ENCODE measurements at places on chromosomes 3 and 15.
A peak's percentile ranks its signal among the peaks of the same experiment; 100 is the strongest.

GRCh38 chr15:42387603-42388002 is 28.3 kb downstream of the CAPN3 start:
- no peak for DNase-seq

DNA sequence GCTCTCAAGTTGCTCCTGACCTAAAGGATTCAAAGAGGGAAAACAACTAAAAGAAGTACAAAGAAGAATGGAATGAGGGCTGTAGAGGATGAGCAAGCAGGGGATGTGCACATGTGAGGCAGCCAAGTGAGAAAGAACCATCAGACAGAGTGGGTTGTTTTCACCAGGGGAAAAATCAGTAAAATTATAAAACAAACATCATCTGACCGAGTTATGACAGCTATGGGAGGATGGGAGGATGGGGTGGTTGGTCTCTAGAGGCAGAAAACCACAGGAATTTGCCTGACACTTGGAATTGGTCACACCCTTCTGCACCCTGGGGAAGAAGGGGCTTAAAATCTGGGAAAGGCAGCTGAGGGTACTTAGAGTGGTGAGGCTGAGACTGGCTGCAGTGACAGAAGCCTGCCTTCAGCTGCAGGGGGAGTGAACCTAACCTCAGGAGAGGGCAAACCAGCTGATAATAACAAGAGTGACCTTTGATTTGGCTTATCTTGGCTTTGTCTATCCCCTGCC is 10.1 kb downstream of the ARHGAP31 start:
- DNase-seq = no peak

DNA sequence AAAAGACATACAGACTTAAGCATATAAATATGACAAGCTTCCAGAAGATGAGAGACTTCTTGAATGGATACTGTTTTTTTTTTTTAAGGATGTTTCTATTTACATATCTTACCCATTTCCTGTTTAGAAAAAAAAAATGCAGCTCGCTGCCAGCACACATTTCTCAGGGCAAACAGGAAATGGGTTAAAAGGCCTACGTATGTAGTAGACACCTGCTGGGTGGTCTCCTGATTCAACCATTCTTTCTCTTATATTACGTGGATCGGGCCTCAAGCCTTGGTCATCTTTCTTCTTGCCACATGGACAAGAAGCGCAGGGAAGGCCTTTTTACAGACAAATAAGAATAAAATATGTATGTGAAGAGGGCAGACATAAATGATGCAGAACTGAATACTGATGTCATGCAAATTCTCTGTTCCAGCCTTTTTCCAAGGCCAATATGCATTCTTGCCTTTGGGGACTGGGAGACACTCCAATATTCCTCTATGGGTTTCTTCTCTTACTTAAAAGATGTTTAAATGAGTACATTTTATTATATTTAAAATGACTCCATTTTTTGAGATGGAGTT is 35.0 kb upstream of the TJP1 start:
- no peak for DNase-seq

DNA sequence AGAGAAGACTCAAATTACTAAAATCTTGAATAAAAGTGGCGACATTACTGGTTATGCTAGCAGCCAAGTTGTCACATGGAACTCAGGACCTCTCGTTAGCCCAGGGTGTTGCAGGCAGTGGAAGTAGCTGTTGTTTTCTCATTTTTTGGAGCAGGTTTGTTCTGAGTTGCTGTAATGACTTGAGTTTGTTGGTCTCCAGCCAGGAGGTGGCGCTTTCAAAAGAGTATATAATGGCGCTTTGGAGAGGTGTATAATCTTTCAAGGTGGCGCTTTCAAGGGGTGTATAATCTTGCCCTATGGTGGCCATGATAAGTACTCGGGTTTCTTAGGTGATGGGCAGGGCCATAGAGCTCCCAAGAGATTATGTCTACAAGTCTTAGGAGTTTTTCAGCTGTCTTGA is 632.7 kb downstream of the NTRK3 start:
- DNase-seq = no peak

DNA sequence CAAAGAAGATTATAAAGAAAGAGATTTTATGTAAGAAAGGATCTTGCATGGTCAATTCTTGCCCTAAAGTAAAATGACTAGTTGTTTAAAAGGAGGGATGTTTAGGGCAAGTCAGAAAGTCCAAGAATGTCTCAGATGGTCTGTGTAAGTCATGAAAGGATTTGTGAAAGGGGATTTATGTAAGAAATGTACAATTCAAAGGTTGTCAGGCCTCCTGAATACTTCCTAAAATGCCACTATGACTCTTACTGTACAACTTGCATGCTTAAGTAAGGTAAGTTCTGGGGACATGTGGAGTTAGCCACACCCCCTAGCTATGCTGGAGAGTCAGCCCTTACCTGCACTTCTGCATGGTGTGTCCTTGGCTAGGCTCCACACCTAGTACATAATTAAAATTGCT is 328.9 kb upstream of the TGFBR2 start:
- DNase-seq = no peak

DNA sequence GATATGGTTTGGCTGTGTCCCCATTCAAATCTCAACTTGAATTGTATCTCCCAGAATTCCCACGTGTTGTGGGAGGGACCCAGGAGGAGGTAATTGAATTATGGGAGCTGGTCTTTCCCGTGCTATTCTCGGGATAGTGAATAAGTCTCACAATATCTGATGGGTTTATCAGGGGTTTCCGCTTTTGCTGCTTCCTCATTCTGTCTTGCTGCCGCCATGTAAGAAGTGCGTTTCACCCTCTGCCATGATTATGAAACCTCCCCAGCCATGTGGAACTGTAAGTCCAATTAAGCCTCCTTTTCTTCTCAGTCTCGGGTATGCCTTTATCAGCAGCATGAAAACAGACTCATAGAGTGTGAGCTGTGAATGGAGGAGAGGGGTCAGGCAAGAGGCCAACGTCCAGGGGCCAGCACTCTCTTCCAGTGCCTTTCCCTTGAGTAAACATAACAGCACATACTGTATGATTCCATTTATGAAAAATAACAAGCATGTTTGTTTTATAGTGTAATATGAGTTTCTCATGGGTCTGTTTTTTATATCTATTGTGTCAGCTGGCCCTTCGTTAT is 16.3 kb upstream of the LCTL start:
- DNase-seq = no peak

GRCh38 chr3:152173627-152174026 is 95.1 kb upstream of the MBNL1 start:
- no peak for DNase-seq

- no peak for DNase-seq
These were observed 111.1 kb downstream of the KLF13 start for GRCh38 chr15:31437686-31438085.

DNA sequence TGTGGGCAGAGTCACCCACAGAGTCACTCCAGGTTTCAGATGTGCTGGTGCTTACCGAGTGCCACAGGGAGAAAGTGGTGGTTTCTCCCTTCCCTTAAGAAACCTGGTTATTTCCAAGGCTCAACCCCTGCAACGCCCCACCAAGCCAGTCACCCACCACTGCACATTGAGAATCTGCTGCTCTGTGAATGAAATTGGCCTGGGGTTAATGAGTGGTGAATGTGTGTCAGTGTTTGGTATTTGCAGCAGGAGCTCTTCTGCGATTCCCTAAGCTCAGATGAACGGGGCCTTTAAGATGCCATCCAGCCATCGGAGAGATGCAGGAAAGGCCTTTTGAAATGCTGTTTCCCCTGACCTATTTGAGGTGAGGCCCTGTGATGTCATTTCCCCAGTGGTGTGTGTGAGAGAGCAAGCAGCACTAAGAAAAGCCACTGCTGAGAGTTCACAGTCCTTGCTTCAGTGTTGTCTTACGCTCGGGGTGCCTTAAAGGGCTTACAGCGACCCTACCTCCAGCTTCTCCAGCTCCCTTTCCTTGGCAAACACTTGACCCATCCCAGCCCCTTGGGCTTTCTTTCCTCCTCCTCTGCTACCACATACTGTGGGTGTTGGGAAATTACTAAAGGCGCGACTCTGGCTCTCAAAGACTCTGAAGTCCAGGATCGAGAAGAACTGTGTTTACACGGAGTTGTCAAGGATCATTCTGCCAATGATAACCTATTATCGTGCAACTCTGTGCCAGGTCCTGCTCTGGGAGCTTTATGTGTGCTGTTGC is 68.9 kb downstream of the SMAD3 start:
- DNase-seq = peak; percentile 27

DNA sequence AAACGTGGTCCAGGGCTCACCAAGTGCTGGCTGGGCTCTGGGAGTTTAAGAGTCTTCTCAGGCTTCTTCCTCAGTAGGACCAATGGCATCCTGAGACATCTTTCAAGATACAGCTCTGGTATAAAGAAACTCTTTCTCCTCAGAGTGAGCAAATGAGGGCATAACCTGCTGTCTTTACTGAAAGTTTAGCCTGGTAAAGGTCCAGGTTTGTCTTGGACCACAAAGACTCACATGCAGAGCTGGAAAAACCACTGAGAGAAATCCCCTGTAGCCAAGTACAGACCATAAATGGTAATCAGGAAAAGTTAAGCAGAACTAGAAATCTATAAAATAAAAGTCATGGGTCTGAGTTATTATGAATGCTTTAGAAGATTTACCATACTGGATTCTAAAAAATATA is 23.1 kb downstream of the CD47 start:
- no peak for DNase-seq

GRCh38 chr3:15324379-15324808 is 8.0 kb downstream of the SH3BP5 start:
- DNase-seq = no peak

DNA sequence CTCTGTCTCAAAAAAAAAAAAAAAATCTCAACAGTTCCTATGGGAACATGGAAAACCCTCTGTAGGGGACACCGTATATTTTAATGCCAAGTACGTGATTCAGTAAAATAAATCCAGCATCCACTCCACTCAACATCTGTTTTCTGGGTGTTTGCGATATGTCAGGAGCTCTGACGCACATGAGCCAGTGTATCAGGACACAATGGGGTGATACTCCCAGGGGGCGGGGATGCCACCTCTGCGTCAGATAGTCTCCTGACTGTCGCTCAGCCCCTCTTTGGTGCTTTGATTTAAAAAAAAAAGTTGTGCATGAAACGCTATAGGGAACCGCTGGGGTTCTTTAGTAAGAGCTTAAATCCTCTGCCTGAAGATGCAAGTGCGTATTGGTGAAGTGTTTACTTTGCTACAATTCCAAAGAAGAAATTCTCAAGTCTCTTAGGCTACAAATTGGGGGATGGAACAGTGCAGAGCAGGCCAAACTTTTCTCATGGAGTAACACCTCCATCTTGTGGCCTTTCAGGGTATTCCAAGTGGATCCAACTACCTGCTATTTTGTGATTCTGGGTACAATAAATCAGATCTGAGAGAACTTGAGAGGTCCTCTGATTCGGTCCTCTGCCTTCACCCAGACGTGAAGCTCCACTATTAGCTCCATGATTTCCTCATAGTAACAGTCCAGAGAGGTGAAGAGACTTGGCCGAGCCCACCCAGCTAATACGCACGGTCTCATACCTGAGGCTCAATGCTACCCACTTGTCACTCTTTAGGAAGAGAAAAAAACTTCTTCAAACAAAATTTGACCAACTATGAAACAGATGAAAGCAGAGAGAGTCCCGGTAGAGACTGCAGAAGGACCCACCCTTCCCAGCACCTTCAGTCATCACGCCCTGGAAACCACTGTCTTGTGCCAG is 9.3 kb upstream of the NR2E3 start:
- DNase-seq = no peak

DNA sequence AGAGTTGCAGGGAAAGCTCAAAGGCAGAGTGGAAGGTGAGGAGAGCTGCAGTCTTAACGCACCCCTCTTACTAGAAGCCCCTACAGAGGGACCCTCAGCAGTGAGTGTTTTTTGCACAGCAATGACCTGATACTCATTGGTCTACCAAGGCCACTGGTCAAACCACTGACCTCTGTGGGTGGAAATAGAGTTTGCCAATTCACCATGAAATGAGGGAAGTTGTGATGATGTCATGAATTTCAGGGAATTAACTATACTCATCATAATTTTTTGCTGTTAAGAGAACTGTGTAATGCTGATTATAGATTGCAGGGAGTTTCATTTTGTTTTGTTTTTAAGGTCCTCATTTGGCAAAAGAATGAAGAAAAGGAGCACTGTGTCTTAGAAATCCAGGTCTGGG is 101.7 kb upstream of the SMAD3 start:
- DNase-seq = no peak

- no peak for DNase-seq
These were observed 101.8 kb downstream of the RAB11A start for GRCh38 chr15:65970937-65971740.

- DNase-seq = no peak
These were observed 176.2 kb downstream of the PEX5L start for GRCh38 chr3:179860275-179861107.

- no peak for DNase-seq
These were observed 30.4 kb upstream of the CLK3 start for GRCh38 chr15:74585191-74585590.

DNA sequence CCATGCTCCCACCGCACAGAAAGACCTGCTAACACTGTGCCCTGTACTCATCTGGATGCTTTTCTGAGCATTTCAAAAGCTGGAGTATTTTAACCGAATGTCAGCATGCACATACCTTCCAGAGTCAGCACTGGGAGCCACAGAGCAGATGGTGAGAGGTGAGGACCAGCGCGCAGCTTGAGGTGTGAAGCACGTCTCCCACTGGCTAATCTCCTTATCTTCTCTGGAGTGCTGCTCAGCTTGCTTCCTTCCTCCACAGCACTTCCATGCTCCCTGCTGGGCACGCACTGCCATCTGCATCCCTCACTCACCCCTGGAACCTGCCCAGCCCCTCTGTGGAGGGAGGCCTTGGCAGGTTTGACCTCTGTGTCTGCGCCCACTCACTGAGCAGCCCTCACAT is at the start of gene GNB5:
TSS of gene GNB5 (minus strand) at position 186 of the 400 bp plus-strand sequence. CDS start 6,716 bp downstream, outside the sequence.
- no peak for DNase-seq

Measured in activated T-cell treated with anti-CD3 and anti-CD28 coated beads for 1 hour (primary cell).